CD8-positive, alpha-beta memory T cell (primary cell): ENCODE measurements at places on chromosomes 12 and 14. TPM values are rescaled to one million over a fixed set of nuclear protein-coding genes. Genes with fewer than 3 reads are reported as not detected.

DNA sequence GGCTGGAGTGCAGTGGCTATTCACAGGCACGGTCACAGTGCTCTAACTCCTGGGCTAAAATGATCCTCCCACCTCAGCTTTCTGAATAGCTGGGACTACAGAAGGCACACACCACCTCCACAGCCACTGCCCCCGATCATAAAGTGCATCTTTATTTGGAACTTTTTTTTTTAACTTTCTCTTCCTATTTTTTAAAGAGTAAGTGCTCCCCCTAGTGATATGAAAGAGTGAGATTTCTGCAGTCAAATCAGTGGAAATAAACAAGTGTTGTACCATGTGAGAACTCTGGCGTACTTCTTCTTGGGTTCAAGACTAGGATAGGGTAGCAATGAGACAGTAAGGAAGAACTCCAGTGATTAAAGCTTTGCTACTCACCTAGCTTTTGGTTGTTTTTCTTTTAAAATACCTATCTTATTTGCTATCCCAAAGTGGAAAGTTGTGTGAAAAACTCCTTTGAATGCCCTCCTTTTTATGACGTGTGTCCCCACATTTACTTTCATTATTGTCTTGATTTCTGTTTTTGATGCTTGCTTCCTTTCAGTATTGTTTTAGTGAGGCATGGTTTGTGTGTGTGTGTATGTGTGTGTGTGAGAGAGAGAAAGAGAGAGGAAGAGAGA, 6.6 kb downstream of the PPP4R4 start:
- no peaks in the 10 kb centered on the region for H3K36me3 ChIP-seq
- peak overlapping the region; percentile 40 for H3K27ac ChIP-seq
- DNase-seq = peak; percentile 62
- H3K4me1 ChIP-seq = no peaks in the 10 kb centered on the region
- no peak overlapping the region for H3K4me3 ChIP-seq
- H3K27me3 ChIP-seq = no peaks in the 10 kb centered on the region

DNA sequence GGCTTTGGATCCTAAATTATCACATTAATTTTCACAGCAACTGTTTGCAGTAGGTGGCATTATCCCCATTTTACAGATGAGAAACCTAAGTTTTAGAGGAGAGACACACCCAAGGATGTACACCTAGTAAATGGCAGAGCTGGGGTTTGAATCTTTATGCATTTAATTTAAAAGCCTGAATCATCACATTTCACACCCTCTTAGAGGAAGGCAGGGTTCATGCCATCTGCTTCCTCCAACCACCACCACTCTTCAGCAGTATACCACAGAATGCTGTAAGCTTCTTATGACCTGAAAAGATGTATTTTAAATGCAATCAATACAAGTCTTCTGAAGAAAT, 90.3 kb downstream of the CRADD start:
- H3K36me3 ChIP-seq = no peaks in the 10 kb centered on the region
- H3K4me1 ChIP-seq = peaks cover 20% of the 10 kb centered on the region
- no peak overlapping the region for H3K27ac ChIP-seq
- no peak overlapping the region for H3K4me3 ChIP-seq
- no peaks in the 10 kb centered on the region for H3K27me3 ChIP-seq

DNA sequence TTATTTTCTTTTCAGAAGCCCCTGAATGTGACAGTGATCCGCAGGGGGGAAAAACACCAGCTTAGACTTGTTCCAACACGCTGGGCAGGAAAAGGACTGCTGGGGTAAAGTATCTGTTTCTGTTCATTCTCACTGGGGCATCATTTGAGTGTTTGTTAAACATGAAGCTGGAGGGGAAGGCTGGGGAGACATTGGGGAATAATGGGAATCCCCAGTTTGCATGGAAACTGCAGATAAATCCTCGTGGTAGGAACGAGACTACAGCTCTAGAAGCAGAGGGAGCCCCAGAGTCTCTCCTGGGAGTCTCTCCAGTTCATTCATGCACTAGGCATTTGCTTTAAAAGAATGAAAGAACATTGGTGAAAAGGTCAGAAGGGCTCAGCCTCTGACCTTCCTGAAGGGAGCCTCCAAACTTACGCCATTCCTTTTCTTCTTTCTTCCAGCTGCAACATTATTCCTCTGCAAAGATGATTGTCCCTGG, 2.5 kb upstream of the CFAP251 start:
- no peaks in the 10 kb centered on the region for H3K27me3 ChIP-seq
- no peak for DNase-seq
- peaks cover 9% of the 10 kb centered on the region for H3K4me1 ChIP-seq
- no peak overlapping the region for H3K4me3 ChIP-seq
- no peak overlapping the region for H3K27ac ChIP-seq
- H3K36me3 ChIP-seq = no peaks in the 10 kb centered on the region

GRCh38 chr12:18054925-18055619, 34.9 kb downstream of the RERGL start:
- no peaks in the 10 kb centered on the region for H3K36me3 ChIP-seq
- no peak overlapping the region for H3K27ac ChIP-seq
- no peak for DNase-seq

The PPM1H gene
- total RNA-seq = 0.13 TPM

DNA sequence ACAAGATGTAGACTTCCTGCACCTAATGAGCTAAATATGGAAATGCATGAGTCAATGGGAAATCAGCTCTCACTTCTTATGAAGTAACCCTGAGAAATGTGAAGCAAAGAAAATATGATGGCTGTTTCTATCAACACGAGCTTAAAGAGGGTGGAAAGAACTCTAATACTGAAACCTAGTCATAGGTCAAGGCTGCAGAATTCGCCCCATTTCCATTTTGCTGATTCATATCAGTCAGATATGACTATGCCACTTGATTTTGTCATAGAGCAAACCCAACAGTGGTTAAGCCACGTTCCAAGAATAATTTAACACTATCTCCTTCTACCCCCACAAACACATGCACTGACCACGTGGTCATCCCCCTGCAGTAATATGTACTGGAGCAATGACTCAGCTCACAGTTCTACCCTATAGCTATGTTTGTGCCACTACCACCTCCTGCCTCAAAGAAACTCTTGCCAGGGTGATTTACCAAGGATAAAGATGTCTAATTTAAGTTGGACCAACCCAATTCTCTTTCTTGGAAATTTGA, 157.5 kb downstream of the TMTC3 start:
- no peaks in the 10 kb centered on the region for H3K27me3 ChIP-seq
- no peak overlapping the region for H3K27ac ChIP-seq

GRCh38 chr14:55721353-55721752, 141.3 kb downstream of the KTN1 start:
- H3K27ac ChIP-seq = no peak overlapping the region
- no peak overlapping the region for H3K4me3 ChIP-seq
- DNase-seq = no peak
- H3K36me3 ChIP-seq = no peaks in the 10 kb centered on the region
- H3K27me3 ChIP-seq = no peaks in the 10 kb centered on the region
- no peaks in the 10 kb centered on the region for H3K4me1 ChIP-seq

DNA sequence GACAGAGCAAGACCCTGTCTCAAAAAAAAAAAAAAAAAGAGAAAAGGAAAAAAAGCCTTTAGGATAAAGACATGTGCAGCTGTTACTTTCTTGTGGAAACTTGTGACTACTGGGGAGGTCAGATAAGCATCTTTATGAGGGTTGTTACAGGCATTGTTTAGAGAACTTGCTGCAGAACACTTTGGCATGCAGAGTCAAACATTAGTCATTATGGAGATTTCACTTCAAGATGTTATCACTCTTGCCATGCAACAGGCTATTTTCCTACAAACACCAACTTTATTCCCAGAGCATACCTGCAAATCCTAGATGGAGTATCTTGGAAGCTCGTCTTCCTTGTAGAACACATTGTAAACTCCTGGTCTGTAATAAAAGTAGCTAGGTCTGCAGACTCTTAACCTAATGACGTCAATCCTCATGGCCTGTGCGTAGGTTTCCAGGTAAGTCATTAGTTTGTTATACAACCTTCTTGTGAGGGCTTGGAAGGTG, 36.3 kb upstream of the WDR89 start:
- H3K36me3 ChIP-seq = no peaks in the 10 kb centered on the region
- H3K27ac ChIP-seq = no peak overlapping the region
- no peaks in the 10 kb centered on the region for H3K27me3 ChIP-seq
- no peaks in the 10 kb centered on the region for H3K4me1 ChIP-seq
- no peak for DNase-seq

DNA sequence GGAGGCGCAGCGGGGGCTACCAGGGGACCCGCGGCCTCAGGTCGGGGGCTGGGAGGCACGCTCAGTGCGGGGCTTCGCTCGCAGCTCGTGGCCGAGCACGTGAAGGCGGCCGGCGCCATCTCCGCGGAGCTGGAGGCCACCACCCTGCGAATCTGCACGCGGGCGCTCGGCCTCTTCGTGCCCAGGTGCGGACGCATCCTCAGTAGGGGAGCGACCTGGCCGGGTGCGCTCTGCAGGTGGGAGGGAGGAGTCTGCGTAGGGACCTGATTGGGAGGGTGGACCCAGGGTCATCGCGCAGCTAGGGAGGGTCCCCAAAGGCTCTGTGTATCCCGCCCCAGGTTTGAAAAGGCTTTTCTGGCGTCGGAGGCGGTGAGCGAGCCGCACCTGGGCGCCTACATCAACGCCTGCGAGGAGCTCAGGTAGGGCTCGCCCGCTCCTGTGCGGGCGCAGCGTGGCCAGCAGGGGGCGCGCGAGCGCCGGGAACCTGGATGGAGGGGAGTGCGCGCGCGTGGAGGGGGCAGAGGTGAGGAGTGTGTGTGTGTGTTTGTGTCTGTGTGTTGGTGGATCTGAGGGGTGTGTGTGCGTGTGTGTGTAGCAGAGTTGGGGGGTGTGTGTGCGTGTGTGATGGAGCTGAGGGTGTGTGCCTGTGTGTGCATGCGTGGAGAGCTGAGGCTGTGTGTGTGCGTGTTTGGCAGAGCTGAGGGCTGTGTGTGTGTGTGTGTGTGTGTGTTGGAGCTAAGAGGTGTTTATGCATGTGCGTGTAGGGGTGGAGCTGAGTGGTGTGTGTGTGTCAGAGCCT, 10.3 kb downstream of the EXOC3L4 start:
- peaks cover 10% of the 10 kb centered on the region for H3K27me3 ChIP-seq
- H3K36me3 ChIP-seq = no peaks in the 10 kb centered on the region
- peak; percentile 61 for DNase-seq
- H3K27ac ChIP-seq = no peak overlapping the region
- H3K4me3 ChIP-seq = no peak overlapping the region
- H3K4me1 ChIP-seq = peaks cover 5% of the 10 kb centered on the region

The FBLN5 gene
- total RNA-seq = 0.82 TPM

The IKZF4 gene
- 11.6 TPM for total RNA-seq

GRCh38 chr14:60116181-60116580, 24.5 kb downstream of the PCNX4 start:
- no peaks in the 10 kb centered on the region for H3K27me3 ChIP-seq
- peaks cover 5% of the 10 kb centered on the region for H3K36me3 ChIP-seq
- H3K4me1 ChIP-seq = no peaks in the 10 kb centered on the region
- no peak overlapping the region for H3K27ac ChIP-seq

DNA sequence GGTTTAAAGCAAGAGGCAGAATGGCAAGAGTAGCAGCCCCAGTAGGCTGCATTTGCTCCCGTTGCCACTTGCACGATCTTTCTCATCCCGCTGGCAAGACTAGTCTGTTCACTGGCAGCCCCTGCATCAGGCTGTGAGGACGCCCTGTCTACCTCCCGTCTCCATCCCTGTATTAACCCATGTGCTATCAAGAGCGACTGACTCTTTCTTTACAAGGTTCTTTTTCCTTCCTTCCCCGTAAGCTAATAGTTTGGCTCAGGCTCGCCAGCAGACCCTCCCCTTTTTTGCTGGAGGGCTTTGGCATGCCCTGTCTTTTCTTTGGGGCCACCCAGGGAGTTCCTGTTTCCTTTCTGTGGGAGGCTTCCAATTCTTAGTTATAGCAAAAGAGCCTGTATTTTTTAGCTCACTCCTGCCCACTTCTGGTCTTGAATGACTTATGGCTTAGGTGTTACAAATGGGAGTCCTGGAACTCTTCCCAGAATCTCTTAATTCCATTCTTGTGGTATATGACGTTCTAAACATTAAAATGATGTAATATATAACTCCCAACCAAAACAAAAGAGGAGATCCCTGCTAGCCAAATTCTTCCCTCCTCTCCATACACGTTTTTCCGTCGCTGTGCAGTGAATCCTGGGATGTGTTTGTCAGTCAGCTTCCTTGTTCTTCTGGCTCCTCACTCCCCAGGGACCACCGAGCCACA, 149.0 kb downstream of the PRKCH start:
- DNase-seq = no peak
- H3K27ac ChIP-seq = no peak overlapping the region
- H3K36me3 ChIP-seq = peaks cover 4% of the 10 kb centered on the region
- no peak overlapping the region for H3K4me3 ChIP-seq

The MYH6 gene
- not detected for total RNA-seq

The LRRK2 gene
- total RNA-seq = 0.31 TPM

The PAPLN gene
- 0.31 TPM for total RNA-seq

GRCh38 chr12:68428724-68429501, 96.8 kb upstream of the MDM1 start:
- H3K27ac ChIP-seq = no peak overlapping the region
- no peaks in the 10 kb centered on the region for H3K4me1 ChIP-seq
- H3K4me3 ChIP-seq = no peak overlapping the region
- no peaks in the 10 kb centered on the region for H3K27me3 ChIP-seq
- H3K36me3 ChIP-seq = no peaks in the 10 kb centered on the region

DNA sequence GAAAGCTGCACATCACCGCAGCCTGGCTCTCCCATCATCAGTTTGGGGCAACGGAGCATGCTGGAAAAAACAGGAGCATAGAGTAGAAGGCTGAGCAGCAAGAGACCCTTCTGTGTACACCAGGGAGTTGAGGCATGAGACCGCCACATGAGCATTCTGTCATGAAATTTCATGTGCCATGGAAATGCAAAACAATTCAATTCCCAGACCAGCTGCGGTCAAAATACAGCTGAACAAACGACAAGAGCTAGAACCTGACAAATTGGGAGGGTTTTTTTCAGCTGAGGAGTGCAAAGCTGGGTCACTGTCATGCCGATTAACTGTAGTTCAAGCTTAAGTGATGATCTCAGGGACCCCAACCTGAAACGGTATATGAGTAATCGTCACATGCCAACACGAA, 37.1 kb downstream of the TMEM30B start:
- no peaks in the 10 kb centered on the region for H3K4me1 ChIP-seq
- H3K36me3 ChIP-seq = no peaks in the 10 kb centered on the region
- no peak overlapping the region for H3K4me3 ChIP-seq
- no peak for DNase-seq
- no peak overlapping the region for H3K27ac ChIP-seq

DNA sequence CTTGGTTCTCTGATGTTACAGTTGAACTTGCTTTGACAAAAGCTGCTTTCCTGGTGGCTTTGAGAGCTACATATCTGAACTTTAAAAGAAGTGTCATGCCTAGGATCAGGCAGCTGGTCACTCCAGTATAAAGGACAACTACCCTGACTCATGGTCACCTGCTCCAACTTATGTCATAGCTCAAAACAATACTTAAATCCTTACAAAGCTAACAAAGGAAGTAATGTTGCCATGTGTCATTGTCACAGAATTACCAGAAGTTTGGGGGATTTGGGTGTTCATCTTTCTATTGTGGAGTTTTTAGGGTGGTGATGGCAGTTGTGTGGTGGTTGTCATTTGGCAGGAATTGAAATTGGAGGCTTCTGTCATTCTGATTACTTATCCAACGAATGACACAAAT, 1.8 kb upstream of the TCP11L2 start:
- H3K36me3 ChIP-seq = no peaks in the 10 kb centered on the region
- H3K27ac ChIP-seq = no peak overlapping the region
- DNase-seq = no peak
- H3K4me3 ChIP-seq = no peak overlapping the region
- H3K4me1 ChIP-seq = peaks cover 42% of the 10 kb centered on the region
